ENCODE measurements at places on chromosomes 3 and 15.

- no peak for DNase-seq
Observed at GRCh38 chr3:107685383-107685782, 162.6 kb downstream of the BBX start.

- DNase-seq = no peak
Observed at GRCh38 chr3:40768046-40768445, 243.3 kb downstream of the ZNF621 start.

DNA sequence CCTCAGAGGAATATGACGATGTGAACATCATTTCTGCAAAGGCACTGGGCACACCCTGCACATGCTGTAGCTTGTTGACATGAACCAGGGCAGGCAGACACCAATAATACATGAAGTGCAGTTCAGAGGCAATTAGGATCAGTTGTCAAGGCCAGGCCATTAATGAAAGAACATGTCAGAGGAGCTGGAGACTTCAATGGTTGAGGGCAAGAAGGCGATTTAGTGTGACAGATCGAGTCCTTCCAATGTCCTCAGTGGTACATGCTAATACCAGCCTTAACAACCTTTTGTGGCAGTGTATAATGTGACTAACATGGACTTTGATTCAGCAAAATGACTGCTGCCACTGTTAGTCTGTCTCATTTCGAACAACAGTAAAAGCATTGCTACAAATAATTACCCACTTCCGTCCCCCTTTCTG lies 205.2 kb upstream of the NANOGP8 start:
- DNase-seq = no peak

GRCh38 chr15:58064082-58064979 lies 1.2 kb downstream of the ALDH1A2 start:
- no peak for DNase-seq

DNA sequence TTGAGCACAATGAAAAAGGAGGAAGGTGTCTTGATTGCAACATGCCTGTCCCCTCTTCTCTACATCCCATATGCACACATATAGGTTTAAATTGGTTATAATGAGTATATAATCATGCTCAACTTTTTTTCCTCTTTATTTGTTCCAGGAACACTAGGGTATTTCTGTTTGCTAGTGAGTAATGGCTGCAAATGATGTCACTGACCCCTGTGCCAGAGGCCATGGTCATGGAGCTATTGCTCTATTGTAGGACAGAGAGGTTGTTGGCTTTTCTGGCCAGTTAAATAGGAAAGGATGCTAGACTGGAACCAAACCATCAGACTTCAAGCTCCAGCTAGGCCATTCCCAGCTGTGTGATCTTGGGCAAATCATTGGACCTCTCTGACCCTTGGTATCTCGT lies 9.6 kb downstream of the ARHGEF3 start:
- no peak for DNase-seq

- no peak for DNase-seq
Observed at GRCh38 chr15:51135276-51135675, 40.6 kb upstream of the TNFAIP8L3 start.

GRCh38 chr3:193796089-193796488 lies 203.1 kb downstream of the OPA1 start:
- DNase-seq = no peak

DNA sequence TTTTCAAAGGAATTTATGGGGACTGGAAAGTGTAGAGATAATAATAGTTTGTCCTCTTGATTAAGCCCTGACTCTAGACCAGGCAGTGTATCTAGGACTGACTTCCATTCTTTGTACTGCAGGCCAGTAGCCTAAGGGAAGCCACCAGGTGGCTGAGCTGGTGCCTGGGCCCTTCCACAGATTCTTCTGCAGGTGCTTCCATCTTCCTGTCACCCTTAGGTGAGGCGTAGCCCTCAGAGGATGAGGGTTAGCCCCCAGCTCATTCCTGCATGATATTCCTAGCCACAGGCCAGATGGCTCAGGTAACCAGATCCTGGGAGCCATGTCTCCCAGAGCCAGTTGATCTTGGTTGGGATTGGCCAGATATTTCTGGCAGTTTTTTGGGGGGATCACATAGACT lies 169.0 kb upstream of the IL12A start:
- no peak for DNase-seq

DNA sequence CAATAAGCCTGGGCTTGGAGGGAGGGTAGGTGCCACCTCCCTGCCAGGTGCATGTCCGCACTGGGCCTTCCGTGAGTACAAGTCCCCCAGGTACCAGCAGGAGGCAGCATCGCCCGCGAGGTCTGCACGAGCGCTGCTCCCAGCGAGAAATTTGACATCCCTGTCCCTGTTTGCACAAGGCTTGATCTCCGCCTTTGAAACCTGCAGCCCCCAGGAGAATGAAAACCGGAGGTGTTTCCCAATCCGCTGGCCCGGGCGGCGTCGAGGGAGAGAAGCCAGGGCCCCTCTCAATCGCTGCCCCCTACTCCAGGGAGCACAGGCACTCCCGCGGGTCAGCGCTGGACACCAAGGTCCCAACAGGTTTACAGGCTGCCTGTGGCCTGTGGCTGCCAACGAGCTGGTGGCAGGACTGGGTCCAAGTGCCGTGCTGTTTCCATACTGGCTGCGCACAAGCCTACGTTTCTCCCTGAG lies 961 bp downstream of the HAPLN3 start:
- peak; percentile 65 for DNase-seq

DNA sequence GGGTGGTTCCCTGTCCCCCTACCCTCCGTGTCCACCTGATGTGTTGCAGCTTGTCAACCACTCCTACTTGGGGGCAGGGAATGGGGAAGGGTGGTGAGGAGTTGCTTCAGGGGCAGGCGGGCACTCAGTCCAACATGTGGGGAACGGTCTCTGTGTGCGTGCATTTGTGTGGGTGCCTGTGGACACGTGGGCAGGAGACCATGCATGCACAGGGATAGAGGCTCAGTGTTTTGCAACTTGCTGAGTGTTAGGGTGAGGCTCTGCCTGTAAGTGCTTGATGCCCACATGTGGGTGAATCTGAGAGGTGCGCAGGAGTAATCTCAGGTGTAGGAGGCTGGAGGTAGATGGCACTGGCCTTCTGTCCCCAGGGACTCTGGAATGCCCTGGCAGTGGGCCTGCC lies 24.4 kb upstream of the TMEM115 start:
- no peak for DNase-seq

DNA sequence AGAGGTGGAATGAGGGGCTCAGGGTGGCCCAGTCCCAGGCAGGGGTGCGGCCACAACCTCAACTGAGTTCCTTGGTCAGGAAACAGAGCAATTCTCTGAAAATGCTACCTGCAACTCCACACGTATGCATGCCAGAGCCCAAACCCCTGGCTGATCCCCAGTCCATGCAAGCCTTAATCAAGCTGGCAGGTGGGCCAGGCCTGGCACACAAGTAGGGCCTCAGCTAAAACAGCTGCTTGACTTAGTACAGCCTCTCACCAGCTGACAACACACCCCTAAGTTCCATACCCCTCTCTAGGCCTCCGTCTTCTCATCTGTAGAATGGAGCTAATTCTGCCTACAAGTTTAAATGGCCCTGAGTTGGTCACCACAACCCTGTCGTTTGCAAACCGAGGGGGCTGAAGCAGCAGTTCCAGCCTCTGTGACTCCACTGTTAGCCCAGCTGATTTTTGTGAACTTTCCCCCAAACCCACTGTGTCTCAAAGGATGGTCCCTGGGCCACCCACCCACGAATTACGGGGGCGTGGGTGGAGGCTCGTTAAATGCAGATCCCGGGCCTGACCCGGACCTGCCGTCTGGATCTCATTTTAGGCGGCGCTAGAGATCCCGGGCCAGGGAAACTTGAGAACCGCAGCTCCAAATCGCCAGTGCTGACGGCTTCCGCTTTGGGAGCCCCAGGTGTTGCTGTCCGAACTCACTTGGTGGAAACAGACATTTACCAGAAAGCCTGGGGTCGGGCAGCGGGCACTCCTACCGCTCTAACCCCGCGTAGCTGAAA lies 927 bp downstream of the CHDH start:
- no peak for DNase-seq

DNA sequence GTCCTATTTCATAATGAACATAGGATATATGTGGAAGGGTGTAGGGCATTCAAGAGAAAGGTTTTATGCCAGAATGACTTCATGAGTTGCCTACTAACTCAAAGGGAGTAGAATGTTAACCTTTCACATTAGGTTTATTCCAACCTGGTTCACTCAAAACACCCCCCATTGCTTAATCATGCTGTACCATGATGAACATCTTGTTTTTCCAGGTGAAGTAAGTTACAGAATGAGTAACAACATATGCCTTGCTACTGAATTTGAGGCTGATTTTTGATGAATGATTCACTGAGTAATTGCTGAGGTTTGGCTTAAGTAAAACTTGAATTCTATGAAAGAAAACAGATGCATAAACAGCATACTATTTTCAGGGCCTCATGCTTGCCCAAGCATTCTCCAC lies 5.9 kb upstream of the CLDN16 start:
- no peak for DNase-seq

DNA sequence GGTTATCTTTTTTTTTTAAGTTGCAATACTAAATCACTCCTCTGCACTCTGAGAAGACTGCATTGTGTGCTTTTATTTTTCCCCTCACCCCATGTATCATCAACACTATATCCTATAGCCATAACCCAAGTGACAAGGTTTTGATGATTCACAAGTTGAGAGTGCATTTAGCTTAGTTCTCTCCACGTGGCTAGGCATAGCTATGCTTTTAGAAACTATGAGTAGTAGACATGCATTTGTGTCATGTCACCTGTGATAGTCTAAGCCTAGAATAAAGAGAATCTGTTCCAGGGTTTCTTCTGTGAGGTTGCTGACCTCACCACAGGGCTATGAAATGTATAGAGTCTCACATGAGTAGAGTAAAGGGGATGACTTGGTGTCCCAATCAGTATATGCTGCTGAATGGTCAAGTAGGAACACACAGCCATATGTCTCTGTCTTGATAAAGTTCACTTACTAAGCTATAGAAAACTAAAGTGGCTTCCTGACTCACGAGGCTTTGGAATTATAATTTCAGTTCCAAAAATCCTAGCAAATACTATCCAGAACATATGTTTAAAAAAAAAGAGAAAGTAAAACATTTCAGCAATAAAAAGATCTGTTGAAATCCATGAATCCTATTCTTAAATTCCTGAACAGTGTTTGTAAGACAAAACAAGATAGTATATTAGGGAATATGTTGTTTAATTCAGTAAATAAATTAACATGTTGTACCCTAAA lies 206.3 kb downstream of the LSAMP start:
- DNase-seq = no peak

- no peak for DNase-seq
Observed at GRCh38 chr3:36297195-36297594, 83.1 kb upstream of the STAC start.

DNA sequence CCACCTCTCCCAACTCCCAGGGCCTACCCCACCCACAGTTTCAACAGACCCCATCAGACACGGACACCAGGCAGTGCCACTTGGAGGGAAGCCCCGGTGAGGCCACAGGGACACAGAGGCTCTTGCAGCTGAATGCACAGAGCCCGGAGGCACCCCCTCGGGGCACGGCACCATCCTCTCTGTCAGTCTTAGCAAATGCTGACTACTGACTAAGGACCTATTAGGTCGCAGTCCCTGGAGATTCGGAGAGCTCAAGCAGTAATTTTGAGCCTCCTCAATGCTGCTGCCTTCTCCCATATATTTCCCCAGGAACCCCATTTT lies 79.9 kb downstream of the VGLL4 start:
- DNase-seq = no peak

DNA sequence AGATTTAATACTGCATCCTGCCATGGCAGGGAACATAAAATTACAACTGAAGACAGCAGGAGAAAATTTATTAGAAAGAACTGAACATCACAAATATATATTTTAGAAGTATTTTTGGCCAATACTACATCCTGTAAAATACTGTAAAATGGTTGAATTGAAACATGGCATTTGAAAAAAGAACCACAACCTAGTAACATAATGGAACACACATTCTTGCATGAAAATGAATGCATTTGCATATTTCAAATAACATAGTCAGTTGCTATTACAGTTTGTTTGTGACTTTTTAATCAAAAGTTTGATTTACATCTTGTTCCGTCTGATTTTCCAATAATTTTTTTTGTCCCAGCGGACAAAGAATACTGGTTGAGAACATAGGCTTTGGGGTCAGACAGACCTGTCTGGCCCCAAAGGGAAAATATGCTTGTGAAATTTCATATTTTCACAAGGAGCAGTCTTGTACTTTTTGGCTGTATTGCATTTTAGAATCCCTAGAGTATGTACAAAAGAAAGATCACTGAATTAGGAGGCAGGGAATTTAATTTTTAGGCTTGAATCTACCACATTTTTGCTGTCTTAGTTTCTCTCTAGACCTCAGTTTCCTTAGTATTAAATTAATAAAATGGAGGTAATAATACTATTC lies 268.8 kb downstream of the ADAMTSL3 start:
- DNase-seq = no peak

DNA sequence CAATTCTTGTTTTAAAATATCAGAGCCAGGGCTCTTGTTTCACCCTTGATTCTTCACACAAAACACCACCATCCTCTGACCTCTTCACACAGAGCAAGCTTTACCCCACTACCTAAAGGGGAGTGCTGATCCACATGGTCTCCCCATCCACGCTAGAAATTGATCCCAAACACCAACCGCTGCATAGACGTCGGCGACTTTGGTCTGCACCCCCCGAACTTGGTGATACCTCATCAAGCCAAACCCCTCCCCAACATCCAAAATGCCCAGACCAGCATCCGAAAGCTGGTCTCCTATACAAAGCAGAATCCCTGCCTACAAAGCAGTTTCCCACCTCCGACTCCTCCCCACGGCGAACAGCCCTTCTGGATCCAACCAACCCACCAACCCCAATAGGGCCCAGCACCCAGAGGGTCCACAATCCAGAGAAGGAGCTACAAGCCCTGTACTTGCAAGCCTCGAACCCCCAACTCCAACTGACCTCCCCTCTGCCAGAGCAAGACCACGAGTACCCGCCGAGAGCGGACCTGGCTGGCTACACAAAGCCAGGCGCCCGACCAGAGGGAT lies 25.8 kb upstream of the MTHFS start:
- DNase-seq = no peak

DNA sequence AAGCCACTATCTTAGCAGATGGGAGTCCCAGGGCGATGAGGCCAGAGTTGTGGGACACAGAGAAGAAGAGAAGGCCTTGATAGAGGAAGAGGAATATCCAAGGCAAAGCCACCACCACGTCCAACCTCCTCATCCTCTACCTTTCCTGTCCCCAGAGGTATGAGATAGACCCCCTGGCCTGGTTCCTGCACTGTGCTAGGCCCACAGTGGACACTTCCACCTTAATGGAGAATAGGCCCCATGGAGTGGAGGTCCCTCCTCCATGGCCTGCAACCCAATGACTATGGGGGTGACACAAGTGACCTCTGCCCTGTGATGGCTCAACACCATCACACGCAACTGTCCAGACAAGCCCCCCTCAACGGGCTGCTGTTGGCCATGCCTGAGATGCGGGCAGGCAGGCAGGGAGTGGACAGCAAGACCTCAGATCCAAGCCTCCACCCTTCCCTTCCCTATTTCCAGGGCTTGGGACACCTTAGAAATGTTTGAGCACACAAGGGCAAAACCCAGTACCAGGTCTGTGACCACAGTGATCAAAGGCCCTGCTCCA lies 36.8 kb downstream of the GRAMD2A start:
- no peak for DNase-seq
